ENCODE measurements at places on chromosomes 3 and 15.
A peak's percentile ranks its signal among the peaks of the same experiment; 100 is the strongest.

GRCh38 chr3:188194332-188194731 lies 40.4 kb downstream of the LPP start:
- no peak for DNase-seq

DNA sequence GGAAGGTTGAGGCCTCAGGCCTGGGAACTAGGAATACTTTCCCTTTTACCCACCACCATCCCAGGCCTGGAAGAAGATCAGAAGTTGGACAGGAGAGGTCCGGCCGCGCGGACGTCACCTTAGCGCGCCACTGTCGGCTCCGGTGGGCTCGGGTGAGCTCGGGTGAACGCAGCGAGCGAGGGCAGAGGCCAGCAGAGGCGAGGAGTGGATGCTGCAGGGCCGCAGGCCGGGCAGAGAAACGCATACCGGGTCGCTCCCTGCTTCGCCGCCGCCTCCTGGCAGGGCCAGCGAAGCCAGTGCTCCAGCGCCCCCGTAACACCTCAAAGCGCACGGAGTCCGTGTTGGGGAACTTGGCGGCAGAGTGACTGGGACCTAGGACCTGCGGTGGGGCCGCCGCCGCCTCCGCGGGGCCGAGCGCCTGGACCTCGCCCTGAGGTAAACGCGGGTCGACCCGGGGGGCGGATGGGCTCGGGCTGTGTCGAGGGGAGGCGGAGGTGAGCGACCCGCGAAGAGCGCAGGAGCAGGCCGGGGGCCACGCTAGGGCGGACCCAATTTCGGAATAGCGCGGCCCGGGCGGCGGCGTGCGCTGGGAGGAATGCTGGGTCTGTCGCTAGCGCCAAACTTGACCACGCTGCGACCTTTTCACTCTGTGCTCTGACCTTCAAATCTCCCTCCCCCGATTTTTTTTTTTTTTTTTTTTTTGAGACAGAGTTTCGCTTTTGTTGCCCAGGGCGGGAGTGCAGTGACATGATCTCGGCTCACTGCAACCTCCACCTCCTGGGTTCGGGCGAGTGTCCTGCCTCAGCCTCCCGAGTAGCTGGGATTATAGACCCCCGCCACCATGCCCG lies 1.6 kb downstream of the CYP11A1 start:
- DNase-seq: no peak

GRCh38 chr3:115512565-115513415 lies 110.5 kb upstream of the GAP43 start:
- DNase-seq: no peak

DNA sequence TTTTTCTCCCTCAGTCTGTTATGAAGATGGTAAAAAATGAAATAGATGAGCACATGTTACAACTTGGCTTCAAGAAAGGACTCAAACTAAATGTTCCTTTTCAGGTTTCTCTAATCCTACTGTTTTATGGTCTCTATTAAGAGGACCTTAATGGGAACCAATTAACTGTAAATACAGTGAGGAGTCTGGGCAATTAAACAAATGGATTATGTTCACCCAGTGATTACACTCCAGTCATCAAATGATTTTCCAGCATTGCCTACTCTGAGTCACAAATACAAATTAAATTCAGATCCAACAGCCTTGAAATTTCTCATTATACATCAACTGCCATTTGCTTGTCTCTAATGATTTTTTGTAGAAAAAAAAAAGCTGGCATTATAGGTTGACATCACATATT lies 129.2 kb downstream of the NEK10 start:
- no peak for DNase-seq

DNA sequence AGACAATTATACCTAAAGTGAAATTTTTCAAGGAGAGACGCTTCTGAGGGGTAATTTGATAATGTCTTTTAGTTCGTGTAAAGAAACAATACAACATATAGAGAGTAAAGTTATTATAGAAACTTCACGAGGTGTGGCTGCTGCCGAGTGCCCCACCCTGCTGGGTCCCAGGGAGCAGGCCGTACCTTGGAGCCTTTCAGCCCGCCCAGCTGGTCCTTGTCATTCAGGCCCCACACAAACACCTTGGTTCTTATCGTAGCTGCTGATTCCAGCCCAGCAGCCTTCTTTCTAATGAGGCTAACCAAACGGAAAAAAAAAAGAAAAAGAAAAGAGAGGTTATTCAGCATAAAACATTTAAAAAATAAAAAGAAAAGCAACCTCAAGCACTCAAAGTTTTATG lies 83.1 kb upstream of the OCA2 start:
- DNase-seq: no peak

GRCh38 chr3:14516738-14517345 lies 23.3 kb downstream of the GRIP2 start:
- no peak for DNase-seq

DNA sequence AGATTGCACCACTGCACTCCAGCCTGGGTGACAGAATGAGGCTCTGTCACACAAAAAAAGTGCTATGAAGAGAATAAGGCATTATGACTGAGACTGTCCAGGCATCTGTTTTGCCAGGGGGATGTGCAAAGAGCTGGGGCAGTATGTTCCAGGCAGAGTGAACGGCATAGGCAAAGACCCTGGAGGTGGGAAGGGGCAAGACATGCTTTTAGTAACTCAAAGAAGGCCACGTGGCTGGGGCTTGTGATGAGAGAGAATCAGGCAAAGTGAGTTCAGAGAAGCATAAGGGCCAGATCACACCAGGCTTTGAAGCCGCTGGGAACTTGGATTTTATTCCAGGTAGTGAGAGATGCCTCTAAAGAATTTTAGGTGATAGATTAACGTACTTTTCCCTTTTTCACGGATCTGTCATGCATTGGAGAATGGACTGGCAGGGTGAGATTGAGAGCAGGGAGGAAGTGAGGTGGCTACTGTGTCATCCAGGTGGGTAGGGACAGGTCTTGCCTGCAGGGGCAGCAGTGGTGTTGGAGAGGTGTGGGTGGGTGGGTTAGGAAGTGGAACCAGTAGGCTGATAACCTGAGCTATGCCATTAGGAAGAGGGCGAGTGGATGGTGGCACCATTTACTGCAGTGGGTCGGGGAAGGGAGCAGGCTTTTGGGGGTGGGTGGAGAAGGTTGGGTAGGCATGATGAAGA lies 31.7 kb downstream of the ATP2B2 start:
- no peak for DNase-seq

DNA sequence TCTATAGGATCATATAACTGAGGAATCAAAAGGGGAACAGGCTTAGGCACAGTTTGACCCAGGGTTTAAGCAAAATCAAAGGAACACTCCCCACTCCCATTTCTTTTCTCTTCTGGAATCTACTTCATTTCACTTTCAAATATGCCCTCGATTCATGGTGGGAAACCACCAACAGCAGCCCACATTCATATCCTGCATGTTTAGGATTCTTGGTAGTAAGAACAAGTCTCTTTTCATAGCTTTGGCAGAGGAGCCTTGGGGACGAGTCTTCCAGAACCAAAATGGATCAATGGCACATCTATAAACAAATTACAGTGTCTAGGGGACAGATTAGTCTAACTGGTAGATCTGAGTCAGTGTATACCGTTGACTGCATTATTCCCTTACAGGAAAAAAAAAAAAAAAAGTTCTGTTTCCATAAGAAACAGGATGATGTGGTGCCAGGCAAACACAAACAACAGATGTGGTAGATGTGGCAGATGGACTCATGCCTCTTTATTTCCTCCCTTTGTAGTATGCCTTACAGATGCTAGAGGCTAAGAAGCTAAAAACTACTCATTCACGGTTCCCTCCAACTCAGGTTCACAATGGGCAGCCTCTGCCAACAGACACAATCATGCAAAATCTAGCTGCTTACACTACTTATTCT lies 578.3 kb upstream of the ADAMTS9 start:
- no peak for DNase-seq

GRCh38 chr3:56468184-56469106 lies at the start of gene ERC2:
TSS of gene ERC2 (minus strand) at chr3:56468467.
- DNase-seq: no peak

GRCh38 chr3:139286241-139286640 lies 57.6 kb upstream of the MRPS22 start:
- DNase-seq: no peak

- no peak for DNase-seq
Observed at GRCh38 chr15:87538327-87538834, 718.2 kb downstream of the NTRK3 start.

GRCh38 chr3:66450390-66451022 lies 50.3 kb downstream of the LRIG1 start:
- no peak for DNase-seq

- DNase-seq: no peak
Observed at GRCh38 chr15:33310481-33311311, at the start of gene RYR3. TSS of gene RYR3 (plus strand) at chr15:33310967. CDS start at chr15:33311046, 79 bp downstream.

- DNase-seq: no peak
Observed at GRCh38 chr15:76328958-76329357, 7.6 kb upstream of the ISL2 start.

GRCh38 chr15:82105451-82106215 lies 59.8 kb upstream of the MEX3B start:
- no peak for DNase-seq

- peak; percentile 73 for DNase-seq
Observed at GRCh38 chr3:186532598-186533072, 11.5 kb downstream of the CRYGS start.

DNA sequence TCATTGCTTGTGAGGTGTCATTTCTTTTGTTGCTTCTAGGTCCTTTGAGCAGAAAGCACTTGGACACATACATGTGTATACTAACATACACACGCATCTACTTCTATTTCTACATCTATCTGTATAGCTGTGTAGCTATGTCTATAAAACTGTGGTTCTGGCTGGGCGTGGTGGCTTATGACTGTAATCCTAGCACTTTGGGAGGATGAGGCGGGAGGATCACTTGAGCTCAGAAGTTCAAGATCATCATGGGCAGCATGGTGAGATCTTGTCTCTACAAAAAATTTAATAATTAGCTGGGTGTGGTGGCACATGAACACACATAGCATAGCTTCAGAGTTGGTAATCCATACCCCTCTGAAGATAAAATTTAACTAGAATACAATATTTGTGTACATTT lies 65.0 kb upstream of the MAGI1 start:
- no peak for DNase-seq

All from GF-D8 (cell line).